Activated T-helper 1 cell treated with anti-CD3 and anti-CD28 coated beads, Interleukin-2, amount 50 U/mL, for 16 hours (primary cell): ENCODE measurements at places on chromosomes 5 and 9.
A peak's percentile ranks its signal among the peaks of the same experiment; 100 is the strongest.

GRCh38 chr5:151128817-151129216 is 28.8 kb downstream of the ANXA6 start:
- DNase-seq: no peak

DNA sequence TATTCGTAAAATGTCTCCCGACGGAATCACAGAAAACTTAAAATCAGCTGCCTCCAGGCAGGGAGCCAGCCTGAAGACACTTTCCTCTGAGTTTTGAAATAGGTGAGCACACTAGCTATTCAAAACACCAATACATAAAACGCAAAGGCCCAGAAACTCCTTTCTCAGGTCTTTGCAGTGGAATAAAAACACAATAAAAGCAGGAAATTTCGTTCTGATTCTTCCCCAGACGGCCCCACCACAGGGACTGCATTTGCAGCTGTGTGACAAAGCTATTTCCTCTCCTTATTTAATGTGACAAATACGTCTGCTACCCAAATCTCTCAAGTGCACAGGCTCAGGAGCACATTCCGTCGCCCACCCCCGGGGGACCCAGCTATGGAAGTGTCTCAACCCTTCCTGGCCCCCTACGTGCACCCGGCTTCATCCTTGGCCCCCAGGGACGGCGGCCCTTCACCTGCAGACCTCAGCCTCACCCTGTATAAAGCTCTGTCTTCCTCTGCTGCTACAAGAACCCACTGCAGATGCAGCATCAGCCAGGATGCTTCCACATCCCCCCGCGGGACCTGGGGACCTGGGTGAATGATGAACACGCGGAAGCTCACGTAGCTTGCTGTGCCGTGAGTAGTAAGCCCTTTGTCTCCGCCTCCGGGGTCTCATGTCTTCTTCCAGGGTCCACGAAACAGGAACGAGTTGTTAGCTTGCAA is 24.9 kb downstream of the AHRR start:
- no peak for DNase-seq

GRCh38 chr9:1101846-1102641 is 51.9 kb downstream of the DMRT2 start:
- no peak for DNase-seq

- DNase-seq: no peak
Measured at GRCh38 chr5:11030671-11031070, 269.6 kb upstream of the DAP start.

DNA sequence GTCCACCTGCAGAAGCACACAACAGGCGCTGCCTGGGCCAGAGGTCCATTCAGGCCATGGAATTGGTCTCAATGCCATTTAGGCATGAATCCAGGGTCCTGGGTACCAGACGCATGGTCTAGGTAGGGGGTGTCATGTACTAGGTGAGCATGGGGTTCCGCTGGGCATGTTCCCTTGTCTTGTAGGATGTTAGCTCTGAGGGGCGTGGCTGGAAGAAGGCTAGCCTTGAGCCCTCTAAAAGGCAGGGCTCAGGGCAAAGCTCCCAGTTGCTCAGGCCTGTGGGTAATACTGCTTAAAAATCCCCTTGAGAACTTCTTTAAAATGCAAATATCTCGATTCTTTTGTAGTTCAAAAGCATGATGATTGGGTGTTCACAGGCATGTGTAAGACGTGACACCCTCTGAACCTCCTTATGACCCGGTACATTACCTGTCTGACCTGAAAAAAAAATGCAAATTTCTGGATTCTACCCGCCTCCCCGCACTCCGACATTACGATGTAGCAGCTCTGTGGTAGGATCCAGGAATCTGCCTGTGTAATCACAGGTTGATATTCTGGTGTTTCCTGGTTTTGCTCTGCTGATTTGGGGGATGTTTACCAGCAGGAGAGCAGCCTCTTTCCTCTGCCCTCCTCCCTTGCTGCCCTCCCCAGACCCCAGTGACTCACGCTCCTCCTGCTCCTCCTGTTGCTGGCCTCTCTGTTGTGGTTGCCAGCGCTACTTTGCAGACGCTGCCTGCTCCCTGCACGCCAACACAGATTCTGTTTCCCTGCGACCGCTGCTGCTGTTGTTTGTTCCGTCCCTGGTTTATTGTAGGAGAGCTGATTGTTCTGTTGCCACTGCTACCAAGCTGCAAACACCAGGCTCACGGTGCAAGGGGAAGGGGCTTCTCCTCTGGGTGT is 5.7 kb downstream of the TMC1 start:
- peak; percentile 46 for DNase-seq

- DNase-seq: no peak
Measured at GRCh38 chr9:136961279-136962065, 9.4 kb downstream of the LCN12 start.
